Left lung (tissue), 14 donors: ENCODE measurements at places on chromosomes 5 and 9.

- DNase-seq = no peak
Observed at GRCh38 chr5:168863021-168863420, 283.9 kb upstream of the PANK3 start.

DNA sequence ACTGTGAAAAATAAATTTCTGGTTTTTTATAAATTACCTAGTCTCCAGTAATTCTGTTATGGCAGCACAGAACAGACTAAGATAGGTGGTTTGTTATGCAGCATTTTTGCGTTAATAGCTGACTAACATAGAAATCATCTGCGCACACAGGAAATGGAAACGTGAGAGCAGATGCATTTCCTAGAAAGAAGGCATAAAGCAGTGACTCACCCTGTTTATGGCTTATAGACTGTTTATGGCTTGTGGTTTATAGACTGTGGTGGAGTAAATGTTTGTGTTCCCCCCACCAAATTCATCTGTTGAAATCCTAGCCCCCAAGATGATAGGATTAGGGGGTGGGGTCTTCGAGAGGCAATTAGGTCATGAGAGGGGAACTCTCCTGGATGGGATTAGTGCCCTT is 18.3 kb upstream of the OSMR start:
- no peak for DNase-seq

GRCh38 chr9:13576101-13576500 is 296.6 kb upstream of the MPDZ start:
- DNase-seq = no peak

GRCh38 chr9:4994166-4994890 is 9.3 kb downstream of the JAK2 start:
- DNase-seq = no peak

GRCh38 chr5:12704955-12705354 is 800.7 kb upstream of the CTNND2 start:
- DNase-seq = no peak

DNA sequence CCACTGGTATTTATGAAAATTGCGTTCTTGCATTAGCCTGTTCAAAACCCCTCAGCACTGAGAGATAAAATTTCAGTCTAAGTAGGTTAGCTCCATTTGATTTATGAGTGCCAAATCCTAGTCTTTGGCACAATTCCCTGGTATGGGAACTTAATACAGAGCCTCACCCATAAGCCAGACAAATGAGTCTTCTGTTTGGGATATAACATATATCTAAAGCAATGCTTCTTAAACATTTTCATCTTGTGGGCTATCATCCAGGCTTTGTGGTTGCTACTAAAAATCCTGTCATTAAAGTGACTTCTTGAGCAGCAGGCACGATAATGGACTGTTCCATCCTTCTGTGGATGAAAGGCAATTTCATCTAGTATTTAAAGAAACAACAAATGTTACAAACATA is 419.5 kb upstream of the ACTBL2 start:
- DNase-seq = no peak

DNA sequence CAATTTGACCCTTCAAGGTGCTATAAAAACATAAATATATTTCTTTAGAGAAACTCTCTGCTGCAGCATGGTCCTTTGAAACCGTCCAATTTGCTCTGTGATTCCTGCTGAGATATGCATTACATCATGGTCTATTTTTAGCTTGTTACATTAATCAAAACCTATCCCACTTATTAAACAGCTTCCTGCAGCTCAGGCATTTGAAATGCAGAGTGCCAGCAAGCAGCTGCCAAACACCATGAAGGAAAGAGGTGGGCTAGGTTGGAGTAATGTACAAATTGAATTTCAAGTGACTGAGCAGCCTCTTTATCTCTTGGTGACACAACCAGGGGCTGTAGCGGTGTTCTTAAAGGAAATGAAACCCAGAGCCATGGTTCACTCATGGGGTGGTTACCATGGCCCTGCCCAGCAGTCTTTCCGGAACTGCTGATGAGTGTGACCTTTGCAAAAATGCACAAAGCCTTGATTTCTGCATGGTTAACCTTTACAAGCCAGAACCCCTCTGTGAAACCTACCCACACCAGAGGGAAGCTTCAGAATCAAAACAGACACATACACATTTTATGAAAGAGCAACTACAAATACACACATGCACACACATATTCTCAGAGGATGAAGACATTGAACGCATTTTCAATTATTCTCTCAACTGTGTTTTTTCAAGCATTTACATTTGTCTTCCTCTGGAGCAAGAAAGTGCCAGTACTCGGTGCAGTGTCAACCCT is 155.8 kb upstream of the ZNF608 start:
- peak; percentile 35 for DNase-seq

- DNase-seq = peak; percentile 37
Observed at GRCh38 chr5:32687499-32687831, 23.7 kb upstream of the NPR3 start.

DNA sequence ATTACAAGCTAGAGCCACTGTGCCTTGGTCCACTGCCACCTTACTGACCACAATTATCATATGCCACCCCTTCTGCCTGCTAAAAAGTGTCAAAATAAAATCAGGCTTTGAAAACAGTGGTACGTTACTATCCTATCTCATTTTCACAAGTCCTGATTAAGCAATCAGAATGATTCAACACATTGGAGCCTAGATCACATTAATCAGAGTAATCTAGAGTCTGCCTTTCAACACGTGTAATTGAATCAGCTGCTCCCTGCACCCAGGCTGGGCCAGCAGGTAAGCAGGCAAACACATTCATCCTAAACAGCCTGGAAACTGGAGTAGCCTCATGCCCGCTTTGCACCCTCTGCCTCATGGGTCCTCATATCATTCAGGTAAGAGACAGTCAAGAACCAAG is 186.2 kb downstream of the DCP2 start:
- DNase-seq = no peak

GRCh38 chr5:112641515-112642110 is 96.1 kb upstream of the APC start:
- no peak for DNase-seq

- DNase-seq = peak; percentile 32
Observed at GRCh38 chr9:121851641-121852091, 200.2 kb downstream of the DAB2IP start.
